ENCODE measurements at places on chromosomes 7 and 10. TPM values are rescaled to one million over a fixed set of nuclear protein-coding genes. Genes with fewer than 3 reads are reported as not detected.

The LEP gene
- total RNA-seq: 0.28 TPM

The PRLHR gene
- not detected for total RNA-seq

The LRRC61 gene
- 10.8 TPM for total RNA-seq

The ACBD7 gene
- total RNA-seq: 0.07 TPM

The H2BK1 gene
- not detected for total RNA-seq

The PNLIPRP2 gene
- not detected for total RNA-seq

The GPRIN2 gene
- total RNA-seq: 7.8 TPM

The CALHM3 gene
- not detected for total RNA-seq
